ENCODE measurements at places on chromosomes 5 and 9.

DNA sequence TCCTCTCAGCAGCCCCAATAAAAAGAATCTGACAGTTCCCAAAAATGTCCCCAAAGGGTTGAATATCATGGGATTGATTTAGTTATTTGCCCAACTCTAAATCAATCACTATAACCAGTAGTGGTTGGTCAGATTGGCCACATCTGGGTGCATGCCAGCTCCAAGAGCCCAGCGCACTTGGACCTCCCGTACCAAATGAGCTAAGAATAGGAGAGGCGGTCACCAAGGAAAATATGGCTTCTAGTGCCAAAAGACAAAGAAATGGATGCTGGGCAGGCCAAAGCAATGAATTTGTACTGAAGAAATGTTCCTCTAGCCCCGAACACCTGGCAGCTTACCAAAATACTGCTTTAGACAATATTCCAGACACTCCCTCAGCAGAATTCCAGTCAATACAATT is 80.3 kb downstream of the RCL1 start:
- no peak for DNase-seq

DNA sequence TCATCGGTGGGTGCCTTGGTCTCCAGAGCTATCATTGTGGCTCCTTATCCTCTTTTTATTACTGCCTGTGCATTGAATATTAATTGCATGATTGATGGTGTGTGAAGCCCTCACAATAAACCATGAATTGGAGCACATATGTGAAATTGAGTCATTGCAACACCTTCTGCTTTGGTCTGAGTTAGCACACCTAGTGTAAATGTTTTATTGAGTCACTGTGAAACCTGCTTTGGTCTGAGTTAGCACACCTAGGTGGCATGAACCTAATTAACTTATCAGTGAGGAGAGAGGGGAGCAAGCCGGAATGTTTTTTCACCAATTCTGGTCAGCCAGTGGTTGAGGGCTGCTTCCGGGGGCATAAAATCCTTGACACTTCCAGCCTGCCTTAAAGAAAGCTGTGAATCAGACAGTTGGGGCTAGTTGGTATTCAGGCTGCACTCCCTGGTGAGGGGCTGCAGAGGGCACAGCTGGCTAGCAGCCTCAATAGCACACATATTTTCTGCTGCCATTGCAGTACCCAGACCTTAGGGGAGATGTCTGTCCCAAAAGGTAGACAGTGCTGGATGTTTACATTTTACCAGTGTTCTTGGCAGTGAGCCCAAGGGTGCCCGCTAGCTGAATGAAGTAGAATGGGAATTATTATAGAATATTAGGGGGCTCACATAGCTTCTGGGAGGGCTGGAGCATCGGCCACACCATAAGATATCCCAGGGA is 76.5 kb upstream of the GOLM1 start:
- DNase-seq, result no peak

DNA sequence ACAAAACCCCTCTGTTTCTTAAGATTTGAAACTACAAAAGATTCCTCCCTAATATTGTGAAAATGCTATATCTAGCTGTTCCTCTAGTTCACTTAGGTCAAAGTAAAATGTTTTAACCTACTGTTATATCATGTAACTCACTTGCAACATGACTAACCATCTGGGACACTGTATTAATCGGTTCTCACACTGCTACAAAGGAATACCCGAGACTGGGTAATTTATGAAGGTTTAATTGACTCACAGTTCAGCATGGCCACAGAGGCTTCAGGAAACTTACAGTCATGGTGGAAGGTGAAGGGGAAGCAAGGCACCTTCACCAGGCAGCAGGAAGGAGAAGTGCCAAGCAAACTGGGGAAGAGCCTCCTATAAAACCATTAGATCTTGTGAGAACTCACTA is 34.7 kb downstream of the DIMT1 start:
- DNase-seq, result no peak

- DNase-seq, result no peak
These were observed 47.1 kb downstream of the ST8SIA4 start for GRCh38 chr5:100855937-100856430.
